ENCODE measurements at places on chromosomes 16 and 17.

- no peak for DNase-seq
Measured at GRCh38 chr17:57984261-57984890, 3.7 kb downstream of the VEZF1 start.

DNA sequence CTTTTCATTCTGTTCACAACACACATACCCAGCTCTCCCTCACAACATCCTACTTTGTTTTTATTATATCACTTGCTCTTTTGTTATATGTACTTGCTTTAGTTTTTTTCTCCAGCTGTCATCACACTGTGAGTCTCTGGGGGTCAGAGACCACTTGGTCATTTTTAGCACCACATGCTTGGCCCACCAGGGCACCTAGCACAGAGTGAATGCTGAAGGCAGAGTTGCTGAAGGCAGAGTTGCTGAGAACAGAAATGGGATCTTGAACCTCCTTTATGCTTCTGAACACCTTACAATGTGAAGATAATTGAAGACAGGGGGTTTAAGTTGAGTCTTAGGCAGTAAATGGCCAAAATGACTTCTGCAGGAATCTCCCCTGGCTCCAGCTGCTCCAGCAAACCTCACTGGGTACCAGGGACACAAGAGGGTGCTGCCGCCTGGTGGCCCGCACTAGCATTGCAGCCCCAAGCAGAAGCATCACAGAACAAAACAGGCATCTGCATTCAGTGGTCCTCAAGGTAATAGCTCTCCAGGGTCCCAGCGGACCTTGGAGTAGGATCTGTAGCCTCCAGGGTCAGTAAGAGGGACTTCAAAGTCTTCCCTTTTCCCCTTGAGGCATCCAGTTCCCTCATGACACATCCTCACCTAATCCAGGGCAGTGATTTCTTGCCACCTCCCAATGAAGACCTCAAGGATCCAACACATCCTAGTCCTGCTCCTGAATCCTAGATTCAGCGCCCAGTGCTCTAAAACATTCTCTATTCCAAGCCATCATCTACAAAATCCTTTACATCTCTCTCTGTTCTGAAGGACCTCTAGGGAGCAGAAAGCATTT, 1972.6 kb downstream of the TP53TG3F start:
- no peak for DNase-seq

- no peak for DNase-seq
Measured at GRCh38 chr17:2697611-2698162, 13.9 kb downstream of the CLUH start.

DNA sequence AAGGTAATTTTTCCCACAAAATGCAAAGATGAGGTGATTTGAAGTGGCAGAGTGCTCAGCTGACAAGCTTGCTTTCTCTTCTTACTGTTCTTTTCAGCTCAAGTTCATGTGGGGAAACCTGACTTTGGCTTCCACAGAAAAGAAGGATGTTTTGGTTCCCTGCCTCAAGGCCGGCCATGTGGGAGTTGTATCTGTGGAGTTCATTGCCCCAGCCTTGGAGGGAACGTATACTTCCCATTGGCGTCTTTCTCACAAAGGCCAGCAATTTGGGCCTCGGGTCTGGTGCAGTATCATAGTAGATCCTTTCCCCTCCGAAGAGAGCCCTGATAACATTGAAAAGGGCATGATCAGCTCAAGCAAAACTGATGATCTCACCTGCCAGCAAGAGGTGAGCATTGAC, 18.4 kb upstream of the TMEM106A start:
- no peak for DNase-seq

DNA sequence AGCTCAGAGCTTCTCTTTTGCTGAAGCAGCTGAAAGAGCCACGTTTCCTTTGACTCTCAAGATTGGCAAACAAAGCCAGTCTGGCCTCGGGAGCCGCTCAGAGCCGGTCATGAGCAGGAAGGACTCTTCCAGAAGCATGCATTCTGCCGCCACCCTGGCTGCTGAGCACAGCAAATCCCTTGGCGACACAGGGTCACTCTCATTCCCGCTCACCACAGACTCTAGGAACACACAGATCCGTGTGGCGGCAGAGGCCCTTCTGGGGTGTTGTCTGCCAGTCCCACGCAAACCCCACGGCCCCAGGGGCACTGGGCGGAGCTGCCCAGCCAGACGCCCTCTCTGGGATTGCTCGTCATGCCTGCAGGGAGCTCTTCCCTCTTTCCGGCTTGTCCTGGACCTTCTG, 157.0 kb downstream of the C16orf95 start:
- DNase-seq = no peak

DNA sequence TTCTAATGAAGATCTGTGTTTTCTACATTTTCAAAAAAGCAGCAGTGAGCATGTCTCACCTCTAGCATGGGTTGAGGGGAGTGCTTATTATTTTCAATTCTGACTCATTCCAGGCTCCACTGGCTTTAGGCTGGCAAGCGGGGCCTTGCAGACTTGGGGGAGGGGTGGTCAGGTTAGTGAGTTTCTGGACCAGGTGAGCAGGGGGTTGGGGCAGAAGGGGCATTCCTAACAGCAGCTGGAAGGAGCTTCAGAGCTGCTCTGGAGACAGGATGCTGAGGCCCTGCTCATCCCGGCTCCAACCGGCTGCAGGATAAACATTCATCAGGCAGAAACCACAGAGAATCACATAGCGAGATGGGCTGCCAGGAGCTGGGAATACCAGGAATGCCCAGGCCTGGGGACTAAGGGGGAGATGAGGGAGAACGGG, 10.5 kb upstream of the KRT19 start:
- DNase-seq = no peak

DNA sequence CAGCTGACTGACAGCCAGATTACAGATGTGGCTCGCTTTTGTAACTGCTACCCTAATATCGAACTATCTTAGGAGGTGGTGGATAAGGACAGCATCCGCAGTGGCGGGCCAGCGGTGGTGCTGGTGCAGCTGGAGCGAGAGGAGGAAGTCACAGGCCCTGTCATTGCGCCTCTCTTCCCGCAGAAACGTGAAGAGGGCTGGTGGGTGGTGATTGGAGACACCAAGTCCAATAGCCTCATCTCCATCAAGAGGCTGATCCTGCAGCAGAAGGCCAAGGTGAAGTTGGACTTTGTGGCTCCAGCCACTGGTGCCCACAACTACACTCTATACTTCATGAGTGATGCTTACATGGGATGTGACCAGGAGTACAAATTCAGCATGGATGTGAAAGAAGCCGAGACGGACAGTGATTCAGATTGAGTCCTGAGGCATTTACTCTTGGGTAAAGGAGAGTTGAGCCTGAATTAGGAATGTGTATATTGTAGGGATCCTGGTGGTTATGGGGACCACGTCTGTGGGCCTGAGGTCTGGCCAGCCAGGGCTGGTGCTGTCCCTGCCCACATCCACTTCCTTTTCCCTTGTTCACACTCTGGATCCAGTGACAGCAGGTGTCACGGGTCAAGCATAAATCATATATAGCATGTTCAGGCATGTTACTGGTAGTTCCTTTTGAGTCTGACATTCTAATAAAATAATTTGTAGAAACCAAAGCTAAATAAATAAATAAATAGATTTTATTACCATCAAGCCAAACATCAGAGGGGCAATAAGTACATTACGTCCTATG, 89.0 kb upstream of the SMURF2 start:
- no peak for DNase-seq
